ENCODE measurements at places on chromosomes 6 and 20. TPM values are rescaled to one million over a fixed set of nuclear protein-coding genes. Genes with fewer than 3 reads are reported as not detected.

DNA sequence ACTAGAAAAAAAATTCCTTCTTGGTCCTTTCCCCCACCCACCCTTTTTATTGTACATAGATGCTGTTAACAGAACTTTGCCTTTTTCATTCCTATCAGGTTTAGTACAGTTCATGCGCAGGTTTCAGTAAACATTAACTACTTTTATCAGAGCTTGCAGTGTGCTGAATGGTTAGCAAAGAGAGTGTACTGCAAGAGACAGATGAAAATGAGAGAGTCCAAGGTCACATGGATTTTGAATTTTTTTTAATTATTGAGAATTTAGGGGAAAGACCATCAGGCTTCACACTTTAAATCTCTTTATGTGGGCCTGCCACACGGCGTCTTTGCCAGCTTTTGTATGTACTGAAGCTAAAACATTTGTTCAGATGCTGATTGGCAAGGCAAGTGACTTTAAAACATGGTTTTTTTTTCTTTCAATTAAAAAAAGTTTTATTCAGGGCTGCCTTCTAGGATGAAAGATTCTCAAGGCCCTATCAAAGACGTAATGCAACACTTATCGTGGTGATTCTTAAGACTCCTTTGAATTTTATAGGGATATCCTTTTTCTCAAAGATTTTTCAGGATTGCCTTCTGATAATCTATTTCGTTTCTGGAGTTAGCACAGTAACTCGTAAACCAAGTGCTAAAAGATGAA is 32.2 kb downstream of the RREB1 start:
- no peak for DNase-seq

NMBR gene
- not detected for total RNA-seq

PNLDC1 gene
- total RNA-seq = not detected

SMPD2 gene
- 9.1 TPM for total RNA-seq

- DNase-seq = no peak
Measured at GRCh38 chr6:29965563-29965872, 23.2 kb downstream of the HLA-A start.

CST4 gene
- not detected for total RNA-seq

SLC17A2 gene
- total RNA-seq = not detected

- no peak for DNase-seq
Measured at GRCh38 chr6:6515691-6516607, 72.6 kb upstream of the LY86 start.

- no peak for DNase-seq
Measured at GRCh38 chr6:56096541-56096940, 150.8 kb downstream of the COL21A1 start.

DNA sequence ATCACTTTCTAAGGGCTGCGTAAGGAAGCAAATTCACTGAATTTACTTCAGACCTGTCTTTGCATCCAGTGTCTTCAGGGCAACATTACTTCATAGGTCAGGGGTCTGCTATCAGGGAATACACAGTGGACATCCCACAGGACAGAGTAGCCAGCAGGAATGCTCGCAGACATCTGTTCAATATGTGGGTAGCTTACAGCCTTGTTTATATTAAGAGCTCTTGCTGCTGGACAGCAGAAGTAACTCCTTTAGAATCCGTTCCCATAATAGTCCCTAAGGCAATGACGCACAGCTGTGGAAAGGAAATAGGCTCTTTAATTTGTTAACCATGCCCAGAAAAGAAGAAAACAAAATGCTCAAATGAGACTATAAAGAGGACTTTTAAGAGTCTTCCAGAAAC is 198.7 kb downstream of the MOXD1 start:
- DNase-seq = peak; percentile 20

- DNase-seq = peak; percentile 64
Measured at GRCh38 chr6:158703837-158704822, 54.3 kb downstream of the SYTL3 start.

GRCh38 chr6:14862845-14863244 is 383.0 kb upstream of the JARID2 start:
- DNase-seq = no peak

DNA sequence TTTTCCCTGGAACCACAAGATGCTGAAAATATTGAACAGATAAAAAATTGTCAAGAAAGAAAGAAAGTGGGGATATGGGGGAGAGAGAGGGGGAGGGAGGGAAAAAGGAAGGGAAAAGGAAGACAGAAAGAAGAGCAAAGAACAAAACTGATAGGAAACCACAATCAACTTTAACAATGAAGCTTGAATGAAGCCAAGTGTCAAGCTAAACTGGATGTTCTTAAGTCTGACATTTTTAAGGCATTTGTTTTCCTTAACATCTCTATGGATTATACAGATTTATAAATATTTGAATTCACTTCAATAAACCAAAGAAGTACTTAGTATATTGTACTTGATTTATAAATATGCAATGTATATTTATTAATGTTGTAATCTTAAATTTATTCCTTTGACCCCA is 197.6 kb upstream of the SMLR1 start:
- no peak for DNase-seq

DNA sequence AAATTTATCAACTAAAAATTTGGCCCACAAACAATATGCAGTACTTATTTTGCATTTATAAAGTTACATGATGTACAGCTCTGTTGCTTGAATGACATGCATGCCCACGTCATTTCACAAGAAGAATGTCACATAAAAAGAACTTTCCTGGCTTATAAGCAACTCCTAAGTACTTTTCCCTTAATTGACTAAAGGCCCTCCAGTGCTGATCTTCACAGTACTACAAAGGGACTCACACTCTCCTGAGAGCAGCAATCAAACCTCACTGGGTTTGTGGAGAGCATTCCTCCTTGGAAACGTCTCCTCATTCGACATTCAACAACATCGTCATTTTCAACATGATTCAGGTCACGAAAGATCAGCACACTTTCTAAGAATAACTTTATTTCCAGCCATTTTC is 111.1 kb downstream of the IPCEF1 start:
- DNase-seq = no peak

- no peak for DNase-seq
Measured at GRCh38 chr6:47245745-47246371, 63.8 kb downstream of the TNFRSF21 start.

DNA sequence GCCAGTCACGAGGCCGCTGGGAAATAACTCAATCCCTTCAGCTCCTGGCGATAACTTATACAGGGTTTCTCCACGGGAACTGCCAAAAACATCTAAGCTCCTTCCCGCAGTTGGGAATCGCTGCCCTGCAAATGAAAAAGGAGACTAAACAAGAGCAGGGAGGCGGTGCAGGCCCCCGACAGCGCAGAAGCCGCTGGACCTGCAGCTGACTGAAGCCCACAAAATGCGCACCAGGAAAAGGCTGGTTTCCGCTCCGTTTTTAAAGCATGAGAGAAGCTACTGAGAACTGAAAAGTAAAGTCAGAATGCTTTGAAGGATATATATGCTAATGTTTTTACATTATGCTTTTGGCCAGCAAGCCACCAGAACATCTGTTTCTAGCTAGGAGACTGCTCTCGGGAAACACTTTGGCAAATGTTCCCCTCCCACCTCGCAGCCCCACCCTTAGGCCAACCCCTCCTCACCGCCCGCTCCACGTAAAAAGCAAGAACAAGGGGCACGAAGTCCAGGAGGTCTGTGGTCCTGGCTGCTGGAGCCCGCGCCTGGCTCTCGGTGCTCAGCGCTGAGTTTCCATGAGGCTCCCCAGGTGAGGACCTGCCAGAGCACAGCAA is 90.5 kb downstream of the SOD2 start:
- no peak for DNase-seq

DNA sequence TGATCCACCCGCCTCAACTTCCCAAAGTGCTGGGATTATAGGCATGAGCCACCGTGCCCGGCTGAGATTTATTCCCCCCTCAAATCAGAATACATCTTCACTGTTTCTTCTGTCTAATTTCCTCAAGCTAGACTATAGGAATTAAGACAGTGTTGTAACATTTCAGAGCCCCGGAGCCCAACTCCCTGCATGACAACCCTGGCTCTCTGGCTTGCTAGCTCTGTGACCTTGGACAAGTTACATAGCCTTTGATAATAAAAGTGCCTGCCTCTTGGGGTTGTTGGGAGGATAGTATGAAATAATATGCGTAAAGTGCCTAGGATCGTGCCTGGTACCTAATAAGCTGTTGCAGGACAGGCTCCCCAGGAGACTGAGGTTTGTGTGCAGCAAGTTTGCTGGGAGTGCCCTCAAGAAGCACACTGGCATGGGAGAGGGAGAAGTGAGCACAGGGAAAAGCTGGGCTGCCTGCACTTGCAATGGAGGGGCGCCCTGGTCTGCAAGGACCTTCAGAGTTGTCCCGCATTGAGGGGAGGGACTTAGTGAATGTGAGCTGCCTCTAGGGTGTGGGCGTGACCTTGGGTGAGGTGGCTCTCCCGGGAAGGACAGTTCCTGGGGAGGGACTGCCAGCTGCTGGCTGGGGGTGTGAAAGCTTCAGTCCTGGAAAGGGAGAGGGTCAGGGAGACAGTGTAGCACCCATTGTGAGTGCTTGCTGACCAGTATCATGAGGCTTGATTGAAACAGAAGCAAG is 43.4 kb downstream of the TAF8 start:
- peak; percentile 30 for DNase-seq

- DNase-seq = peak; percentile 58
Measured at GRCh38 chr6:129890164-129890563, 29.0 kb upstream of the TMEM244 start.

DNA sequence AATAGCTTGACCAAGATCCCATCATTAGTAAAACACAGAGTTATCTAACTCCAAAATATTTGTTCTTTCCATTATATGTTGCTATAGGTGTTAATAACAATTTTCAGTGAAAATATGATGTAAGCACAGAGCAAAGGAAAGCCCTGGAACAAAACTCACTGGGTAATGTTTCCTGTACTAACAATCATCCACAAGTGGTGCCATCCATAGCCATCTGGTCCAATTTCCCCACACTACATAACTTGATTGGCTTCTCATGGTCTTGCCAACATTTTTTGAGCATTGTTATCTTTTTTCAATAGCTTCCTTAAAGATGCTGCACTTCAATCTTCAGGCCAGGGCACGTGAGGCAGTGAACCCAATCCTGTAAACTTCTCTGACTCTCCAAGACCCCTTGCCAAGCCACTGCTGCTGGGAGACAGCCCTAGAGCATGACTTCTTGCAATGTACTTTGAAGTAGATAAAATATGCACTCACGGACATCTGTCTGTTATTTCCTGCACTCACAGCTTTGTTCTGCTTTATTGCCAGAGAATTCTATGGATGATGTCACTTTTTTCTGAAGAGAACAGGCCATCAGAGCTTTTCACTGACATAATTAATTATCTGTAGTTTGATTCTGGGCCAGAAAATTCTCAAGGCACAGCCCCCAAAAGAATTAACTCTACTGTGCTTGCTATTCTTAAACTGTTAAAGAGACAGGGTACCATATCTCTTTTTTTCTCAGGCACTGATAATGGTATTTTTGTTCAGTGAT is 97.5 kb upstream of the TMEM30A start:
- DNase-seq = no peak

HLA-E gene
- 86.1 TPM for total RNA-seq

GRCh38 chr20:2602046-2602735 is 50.2 kb upstream of the NOP56 start:
- no peak for DNase-seq

MTFR2 gene
- 10.3 TPM for total RNA-seq

RPS18 gene
- total RNA-seq = 2,446 TPM

SLC22A7 gene
- total RNA-seq = not detected

GRCh38 chr6:125182237-125183008 is 28.9 kb downstream of the TPD52L1 start:
- DNase-seq = no peak

DNA sequence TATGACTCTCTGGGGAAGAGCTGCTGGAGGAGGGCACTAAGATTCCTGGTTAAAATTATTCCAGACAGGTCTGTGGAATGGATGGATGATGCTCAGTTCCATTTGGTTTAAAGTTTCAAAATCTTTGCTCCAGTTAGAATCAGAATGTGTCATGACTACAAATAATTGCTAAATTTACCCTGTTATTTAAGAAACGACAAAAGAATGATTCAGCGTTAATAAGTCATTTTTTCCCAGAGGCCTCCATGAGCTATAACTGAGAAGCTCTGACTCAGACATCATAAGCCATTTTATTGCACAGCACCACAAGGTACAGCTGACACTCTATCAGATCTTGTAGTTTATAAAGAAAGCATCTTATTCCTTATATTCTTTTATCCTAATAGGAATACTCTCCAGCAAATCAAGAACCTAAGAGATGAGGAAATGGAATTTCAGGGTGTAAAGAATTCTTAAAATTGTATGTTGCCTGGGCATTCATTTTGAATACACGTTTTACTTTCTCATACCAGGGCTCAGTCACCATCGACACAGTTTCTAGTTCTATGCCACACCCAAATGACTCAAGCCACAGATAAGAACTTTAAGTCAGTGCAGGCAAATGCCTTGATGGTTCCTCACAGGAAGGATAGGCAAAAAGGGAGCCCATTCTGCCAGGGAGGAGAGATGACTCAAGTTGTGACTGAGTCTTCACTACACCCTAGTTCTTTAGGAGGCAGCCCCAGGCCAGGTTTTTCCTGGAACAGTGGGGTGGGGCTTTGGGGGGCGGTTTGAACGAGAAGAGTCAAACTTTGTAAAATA is 636.0 kb downstream of the MMUT start:
- peak; percentile 99 for DNase-seq

HAO1 gene
- not detected for total RNA-seq

DNA sequence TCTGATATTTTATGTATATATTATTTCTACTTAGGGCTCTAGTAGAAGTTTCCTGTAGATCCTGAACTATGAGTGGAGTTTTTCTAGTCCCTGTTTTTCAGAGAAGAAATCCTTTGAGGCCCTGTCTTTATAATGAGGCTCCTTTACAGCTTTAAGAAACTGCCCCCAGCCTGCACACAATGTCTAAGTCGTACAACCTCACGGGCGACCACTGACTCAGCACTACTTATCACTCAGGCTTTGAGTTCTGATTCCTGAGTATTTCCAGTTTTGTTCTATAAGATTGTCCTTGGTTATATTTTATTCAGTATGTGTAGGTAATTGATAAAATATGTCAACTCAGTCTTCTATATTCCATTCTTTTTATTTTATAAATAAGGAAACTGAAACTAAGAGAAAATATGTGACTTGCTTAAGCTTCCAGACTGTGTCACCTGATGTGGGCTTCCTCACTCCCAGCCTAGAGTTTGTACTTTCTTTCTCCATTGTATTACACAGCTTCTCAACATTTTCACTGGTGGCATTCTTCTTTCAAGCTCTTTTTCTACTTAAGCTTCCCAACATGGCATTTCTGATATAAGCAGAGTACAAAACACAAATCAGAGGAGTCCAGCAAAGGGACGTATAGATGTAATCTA is 167.0 kb downstream of the TBX18 start:
- no peak for DNase-seq

GRCh38 chr20:8043687-8044282 is 24.2 kb upstream of the TMX4 start:
- peak; percentile 58 for DNase-seq

DNA sequence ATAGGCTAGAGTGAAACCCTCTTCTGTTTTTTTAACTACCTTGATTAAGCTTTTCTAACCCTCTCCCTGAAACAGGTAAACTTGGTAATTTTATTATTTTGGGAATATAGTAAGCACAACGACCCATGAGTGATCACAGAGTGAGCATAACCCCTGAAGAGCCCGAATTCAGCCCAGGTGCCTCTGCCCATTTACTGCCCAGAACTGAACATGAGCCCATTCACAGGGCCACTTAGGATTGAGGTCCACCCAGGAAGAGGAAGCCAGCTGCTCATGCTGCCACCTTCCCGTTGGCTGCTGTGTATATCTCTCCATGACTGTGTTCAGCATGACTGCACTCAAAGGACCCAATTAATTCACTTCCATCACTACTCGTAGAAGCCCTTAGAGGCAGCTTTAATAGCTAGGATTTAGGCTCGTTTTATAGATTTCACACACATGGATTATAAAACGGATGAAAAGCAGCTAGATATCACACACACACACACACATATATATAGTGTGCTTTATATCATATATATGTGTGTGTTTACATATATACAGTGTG is 8.3 kb upstream of the PDE10A start:
- no peak for DNase-seq
